NCI-H1092 treated with DMSO at 0.1 percent for 48 hours (cell line): ENCODE measurements at places on chromosomes 6 and 20.

DNA sequence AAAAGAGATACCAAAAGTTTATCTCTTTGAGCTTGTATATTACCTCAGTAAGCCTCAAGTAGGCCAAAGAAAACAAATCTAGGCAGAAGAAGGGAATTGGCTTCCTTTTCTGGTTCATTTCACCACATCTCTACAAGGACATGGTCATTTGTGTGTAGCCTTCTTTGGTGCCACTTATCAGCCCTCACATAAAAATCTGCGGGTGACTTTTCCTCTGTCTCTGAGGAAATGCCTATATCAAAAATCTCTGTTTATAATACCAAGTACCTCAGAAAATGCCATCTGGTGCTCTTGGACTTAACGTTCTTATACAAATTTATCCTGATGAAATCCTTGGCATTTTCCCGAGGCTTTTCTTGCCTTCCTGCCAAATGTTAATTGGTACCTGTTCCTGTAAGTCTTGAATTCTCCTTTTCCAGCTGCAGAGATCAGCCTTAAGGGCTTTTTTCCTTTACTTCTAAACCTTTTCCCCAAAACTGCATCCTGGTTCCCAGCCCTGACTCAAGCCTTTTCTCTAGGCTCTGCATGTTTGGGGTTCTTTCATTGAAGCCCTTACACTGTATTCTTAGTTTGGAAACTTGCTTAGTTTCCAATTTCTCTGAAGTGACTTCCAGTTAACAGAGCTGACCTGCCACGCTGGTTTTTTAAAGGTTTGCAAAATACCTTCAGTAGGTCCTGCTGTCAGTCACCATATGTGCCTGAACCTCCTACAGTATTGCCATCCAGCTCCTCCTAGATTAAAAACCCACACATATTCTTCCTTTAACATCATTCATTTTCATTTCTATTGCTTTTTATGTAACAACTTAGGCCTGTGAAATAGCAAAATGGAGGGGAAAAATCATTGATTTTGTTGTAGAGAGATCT lies 191.2 kb upstream of the PREP start:
- no peak for DNase-seq

GRCh38 chr6:45661661-45662060 lies 283.9 kb upstream of the SUPT3H start:
- no peak for DNase-seq

DNA sequence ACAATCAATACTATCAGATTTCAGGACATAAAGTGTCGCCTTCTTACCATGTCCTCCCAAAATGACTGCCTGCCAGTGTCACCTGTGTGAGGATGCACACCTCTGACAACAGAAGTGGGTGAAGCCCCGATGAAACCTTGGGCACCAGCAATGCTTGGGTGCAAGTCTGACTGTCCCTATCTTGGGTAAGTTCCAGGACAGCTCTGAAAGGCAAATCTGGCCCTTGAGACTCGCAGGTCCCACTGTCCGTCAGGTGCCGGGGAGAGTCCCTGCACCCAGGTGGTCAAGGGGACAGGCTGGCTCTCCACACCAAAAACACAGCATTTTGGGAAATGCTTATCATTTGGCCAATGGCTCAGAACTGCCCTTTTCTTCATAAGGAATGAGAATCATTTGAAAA lies 43.3 kb downstream of the EZR start:
- no peak for DNase-seq

GRCh38 chr20:60469829-60470228 lies 511.6 kb downstream of the CDH26 start:
- DNase-seq = no peak

DNA sequence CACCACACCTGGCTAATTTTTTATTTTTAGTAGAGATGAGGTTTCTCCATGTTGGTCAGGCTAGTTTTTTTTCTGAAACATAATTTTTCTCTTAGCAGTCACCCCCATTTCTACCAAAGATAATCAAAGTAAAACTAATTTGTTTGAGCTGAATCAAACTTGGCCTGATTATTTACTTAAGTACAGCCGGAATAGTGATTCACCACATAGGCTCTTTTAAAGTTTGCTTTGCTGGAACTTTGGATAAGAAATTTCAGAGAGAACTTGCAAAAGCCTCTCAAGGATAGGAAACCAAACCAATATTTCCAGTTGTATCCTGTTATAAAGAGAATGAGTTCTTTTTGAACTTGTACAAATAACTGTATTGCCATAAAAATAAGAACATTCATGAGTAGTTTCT lies 105.0 kb upstream of the SYNCRIP start:
- DNase-seq = no peak

GRCh38 chr6:21597801-21598673 lies 4.5 kb downstream of the SOX4 start:
- peak; percentile 27 for DNase-seq

DNA sequence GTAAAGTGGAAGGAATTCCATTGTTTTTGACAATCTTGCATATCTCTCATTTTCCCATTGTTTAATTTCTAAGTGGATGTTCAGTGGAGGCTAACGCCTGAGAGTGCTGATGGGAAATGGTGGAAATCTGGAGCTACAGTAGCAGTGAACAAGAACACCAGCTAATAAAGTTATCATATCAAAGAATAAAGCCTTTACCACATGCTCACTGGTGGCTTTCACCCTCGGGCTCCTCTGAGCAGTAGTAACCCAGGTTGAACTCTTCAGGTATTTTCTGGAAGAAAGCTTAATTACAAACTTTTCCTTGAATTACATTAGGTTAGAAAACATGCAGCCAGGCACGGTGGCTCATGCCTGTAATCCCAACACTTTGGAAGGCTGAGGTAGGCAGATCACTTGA lies 10.4 kb upstream of the ACAT2 start:
- no peak for DNase-seq

DNA sequence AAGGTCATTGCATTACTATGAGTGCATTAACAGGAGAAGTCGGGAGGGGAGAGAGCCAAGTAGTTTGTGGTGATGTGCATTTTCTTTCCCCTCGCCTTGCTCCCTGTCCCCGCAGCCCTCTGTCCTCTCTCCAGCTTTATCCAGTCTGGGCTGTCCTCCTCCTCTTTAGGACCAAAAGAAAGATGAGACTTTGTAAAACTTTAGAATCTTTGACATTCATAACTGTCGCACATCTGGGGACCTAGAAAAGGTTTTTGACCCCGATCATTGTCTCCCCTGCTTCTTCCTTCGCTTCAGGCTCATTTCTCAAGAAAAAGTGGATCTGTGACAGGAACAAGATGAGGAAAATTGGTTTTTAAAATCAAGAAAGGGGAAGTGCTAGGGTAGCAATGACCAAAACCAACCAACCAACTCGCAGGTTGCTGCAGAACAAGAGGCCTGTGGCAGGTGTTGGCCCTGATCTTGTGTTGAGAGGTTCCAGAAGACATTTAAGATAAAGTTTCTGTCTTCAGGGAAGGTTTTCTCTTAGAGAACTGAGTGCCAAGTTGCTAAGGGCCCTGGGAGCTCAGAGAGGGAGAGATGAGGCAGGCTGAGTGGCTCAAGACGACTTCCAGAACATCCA lies 17.6 kb downstream of the SYTL3 start:
- no peak for DNase-seq

DNA sequence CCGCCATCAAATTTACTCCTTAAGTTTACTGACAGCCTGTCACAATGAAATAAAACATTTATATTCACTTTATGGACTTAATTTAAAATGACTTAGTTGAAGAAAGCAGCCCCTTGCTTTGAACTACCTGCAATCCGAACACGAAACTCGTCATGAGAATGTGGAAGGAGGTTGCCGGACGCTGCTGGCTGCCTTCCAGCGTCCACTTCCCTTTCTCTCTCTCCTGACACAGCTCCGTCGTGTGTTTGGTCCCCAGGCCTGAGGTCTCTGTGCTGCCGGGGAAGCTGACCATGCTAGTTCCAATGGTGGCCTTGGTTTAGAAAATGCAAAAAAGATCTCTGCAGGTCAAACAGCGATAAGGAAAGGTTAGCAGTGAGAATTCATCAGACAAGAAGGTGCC lies 519.7 kb downstream of the CDH26 start:
- DNase-seq = no peak

DNA sequence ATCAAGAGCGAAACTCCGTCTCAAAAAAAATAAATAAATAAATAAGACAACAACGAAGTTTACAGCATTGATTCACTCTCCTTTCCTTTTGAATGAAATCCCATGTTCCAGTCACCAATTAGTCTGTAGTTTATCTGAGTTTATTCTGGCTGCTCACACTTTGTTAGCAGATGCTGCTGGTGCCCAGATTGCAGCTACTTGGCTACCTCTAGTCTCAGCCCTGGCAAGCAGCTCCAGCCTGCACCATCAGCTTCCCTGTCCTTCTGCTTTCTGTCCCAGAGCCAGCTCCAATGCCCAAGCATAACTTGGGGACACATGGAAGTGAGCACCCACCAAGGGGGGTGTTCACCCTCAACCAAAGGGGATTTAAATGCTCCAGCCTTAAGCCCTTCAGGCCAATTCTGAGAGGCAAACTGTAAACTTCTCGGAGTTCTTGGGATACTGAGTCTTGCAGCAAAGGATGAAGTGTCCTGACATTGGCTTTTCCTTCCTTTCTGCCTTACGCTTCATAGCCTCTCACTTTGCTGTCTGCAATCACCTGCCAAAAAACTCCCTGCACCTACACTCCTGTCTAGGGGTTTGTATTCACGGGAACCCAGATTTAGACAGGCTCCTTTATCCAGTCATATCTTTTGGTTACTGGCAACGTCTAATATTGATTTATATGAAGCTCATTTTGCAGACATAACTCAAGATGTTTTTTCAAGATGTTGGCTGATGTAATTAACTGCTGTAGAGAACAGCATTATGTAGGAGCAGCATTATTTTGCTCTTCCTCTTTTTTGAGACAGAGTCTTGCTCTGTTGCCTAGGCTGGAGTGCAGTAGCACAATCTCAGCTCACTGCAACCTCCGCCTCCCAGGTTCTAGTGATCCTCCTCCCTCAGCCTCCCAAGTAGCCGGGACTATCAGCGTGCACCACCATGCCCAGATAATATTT lies 9.8 kb upstream of the TASP1 start:
- no peak for DNase-seq

DNA sequence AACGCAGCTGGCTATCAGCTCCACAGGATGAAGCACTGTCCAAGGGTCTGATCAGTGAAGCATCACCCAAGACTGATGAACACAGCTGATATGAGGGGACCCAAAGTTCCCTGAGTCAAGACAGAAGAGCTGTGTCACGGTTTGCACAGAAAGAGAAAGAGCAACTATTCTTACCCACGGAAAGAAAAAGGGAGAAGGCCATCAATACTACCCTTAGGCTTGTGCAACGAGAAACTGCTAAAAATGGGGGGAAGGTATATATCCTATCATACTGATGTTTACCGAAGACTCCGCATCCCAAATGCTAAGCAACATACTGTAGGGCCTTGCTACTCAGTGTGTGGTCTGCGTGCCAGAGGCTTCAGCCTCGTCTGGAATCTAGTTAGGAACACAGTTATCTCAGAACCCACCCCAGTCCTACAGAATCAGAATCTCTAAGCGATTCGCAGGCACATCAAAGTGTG lies 665 bp downstream of the FASTKD5 start:
- no peak for DNase-seq

GRCh38 chr6:18117136-18117535 lies 5.3 kb downstream of the NHLRC1 start:
- no peak for DNase-seq

DNA sequence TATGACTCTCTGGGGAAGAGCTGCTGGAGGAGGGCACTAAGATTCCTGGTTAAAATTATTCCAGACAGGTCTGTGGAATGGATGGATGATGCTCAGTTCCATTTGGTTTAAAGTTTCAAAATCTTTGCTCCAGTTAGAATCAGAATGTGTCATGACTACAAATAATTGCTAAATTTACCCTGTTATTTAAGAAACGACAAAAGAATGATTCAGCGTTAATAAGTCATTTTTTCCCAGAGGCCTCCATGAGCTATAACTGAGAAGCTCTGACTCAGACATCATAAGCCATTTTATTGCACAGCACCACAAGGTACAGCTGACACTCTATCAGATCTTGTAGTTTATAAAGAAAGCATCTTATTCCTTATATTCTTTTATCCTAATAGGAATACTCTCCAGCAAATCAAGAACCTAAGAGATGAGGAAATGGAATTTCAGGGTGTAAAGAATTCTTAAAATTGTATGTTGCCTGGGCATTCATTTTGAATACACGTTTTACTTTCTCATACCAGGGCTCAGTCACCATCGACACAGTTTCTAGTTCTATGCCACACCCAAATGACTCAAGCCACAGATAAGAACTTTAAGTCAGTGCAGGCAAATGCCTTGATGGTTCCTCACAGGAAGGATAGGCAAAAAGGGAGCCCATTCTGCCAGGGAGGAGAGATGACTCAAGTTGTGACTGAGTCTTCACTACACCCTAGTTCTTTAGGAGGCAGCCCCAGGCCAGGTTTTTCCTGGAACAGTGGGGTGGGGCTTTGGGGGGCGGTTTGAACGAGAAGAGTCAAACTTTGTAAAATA lies 636.0 kb downstream of the MMUT start:
- DNase-seq = no peak

- no peak for DNase-seq
Measured at GRCh38 chr6:80468398-80468797, 361.9 kb downstream of the BCKDHB start.

GRCh38 chr20:11792568-11792953 lies 125.1 kb upstream of the BTBD3 start:
- peak; percentile 7 for DNase-seq

- DNase-seq = no peak
Measured at GRCh38 chr6:77361018-77361417, 102.3 kb downstream of the HTR1B start.

DNA sequence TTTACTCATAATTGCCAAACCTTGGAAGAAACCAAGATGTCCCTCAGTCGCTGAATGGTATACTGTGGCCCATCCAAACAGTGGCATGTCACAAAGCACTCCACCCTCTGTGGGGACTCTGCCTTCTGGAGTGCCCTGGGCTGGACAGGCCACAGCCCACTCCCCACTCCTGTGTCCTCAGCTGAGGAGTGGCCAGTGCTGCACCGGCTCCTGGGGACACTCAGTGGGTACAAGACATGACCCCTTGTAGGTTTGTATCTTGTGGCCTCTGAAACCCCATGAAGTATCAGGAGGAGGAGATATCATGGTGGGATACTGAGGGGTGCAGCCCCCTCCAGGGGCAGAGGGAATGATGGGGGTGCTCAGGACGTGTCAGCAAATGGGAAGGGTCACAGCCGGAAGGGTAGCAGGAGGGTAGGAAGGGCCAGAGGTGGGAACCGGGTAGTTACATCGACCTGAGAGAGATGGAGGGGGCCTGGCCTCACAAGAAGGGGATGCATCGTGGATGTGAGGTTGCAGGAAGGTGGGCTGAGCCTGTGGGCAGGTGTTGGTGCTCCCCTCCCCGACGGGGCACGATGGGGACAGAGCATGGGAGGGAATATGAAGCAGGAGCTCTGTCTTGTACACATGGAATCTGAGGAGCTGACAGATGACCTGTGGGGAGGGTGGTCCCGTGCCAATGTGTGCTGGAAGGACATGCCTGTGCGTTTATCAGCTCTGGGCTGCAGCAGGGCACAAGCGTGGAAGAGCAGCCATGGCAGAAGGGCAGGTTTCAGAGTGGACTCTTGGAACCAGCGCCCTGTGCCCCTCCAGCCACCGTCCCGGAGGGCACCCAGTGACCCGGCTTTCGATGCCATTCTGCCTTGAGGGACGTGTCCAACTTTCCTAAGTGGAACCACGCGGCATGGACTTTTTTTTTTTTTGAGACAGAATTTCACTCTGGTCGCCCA lies 11.9 kb upstream of the HELZ2 start:
- no peak for DNase-seq

- no peak for DNase-seq
Measured at GRCh38 chr6:117512987-117513573, 30.6 kb downstream of the DCBLD1 start.
